ENCODE measurements at places on chromosomes 16 and 17.
A peak's percentile ranks its signal among the peaks of the same experiment; 100 is the strongest.

DNA sequence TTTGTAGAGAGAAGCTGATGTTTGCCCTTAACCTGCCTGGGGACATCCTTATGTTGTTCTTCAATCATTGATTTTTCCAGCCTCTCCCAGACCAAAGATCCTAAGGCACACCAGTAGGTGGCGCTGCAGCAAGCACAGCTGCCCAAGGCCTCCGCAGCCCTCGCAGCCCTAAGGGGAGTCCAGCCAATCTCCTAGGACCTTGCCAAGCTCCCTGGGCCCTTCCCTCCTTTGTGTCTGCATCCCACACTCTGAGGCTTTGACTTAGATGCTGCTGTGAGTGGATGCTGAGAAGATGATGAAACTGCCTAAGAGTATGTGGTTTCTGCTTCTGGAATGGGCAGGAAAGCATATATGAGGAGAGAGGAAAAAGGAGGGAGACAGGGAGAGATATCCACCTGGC is 47.1 kb downstream of the SPACA3 start:
- DNase-seq: no peak

- DNase-seq: peak; percentile 34
Observed at GRCh38 chr17:27968206-27968732, 74.2 kb upstream of the NLK start.

GRCh38 chr17:41907185-41907556 is 11.6 kb downstream of the ACLY start:
- no peak for DNase-seq

DNA sequence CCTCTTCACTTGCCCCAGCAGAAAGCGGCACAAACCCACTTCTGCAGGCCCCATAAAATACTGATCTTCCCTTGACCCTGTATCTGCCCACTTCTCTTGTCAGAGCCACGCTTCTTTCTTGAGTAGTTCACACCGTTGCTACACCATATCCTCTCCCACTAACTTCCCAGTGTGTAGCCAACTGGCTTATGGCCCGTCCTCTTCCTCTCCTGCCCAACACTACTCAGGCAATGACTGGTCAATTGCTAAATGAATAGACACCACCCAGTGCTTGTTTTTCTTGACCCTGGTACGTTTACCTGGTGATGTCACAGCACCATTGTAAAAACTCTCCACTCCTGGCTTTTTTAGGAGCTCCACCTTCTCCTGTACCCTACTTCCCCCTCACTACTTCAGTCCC is 86.9 kb downstream of the NDEL1 start:
- DNase-seq: no peak

DNA sequence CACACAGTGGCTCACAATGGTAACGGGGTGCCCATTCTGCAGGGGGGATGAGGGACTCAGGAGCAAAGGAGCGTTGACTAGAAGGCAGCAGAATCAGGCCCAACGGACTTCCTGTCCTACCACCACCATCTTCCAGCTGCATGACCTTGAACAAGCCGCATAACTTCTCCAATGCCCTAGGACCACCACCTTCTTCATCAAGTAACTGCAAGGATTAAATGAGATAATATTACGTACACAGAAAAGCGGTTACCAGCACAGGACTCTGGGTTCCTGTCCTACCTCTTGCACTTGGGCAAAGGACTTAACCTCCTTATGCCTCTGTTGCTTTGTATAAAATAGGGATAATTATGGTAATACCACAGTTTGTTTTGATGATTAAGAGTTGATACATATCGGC is 4.7 kb downstream of the ASPHD1 start:
- no peak for DNase-seq

DNA sequence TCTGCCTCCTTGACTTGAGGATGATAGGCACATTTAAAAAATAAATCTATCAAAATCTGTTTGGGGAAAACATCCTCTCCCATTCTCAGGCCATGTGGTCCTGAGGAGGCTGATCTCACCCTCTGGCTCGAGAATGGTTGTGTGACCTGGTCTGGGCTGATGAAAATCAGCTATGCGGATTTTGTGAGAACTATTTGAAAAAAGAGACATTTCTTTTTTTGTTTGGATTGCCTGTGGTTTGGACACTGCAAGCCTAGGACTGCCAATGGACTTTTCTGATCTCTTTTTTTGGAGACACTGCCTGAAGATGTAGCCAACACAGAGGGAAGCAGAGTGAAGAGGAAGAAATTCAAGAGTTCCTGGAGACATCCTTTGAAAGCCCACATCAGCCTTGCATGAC is 145.9 kb downstream of the HS3ST3B1 start:
- DNase-seq: no peak

DNA sequence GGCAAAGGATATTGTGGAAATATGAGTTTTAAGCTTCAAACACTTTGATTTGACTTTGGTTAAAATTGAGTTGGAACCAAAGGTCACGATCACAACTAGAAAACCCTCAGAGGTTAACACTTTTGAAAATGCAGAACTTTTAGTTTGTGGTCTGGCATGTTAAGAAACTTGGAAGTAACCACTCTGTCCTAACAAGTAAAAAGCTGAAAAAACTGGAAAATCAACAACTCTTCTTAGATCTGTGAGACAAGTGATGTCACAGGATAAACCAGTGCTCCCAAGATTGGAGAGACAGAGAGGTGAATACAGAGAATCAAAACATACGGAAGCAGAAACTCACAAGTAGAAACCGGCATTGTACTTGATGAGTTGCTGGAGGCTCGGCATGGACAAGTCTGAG is 17.4 kb downstream of the MFSD6L start:
- DNase-seq: no peak

DNA sequence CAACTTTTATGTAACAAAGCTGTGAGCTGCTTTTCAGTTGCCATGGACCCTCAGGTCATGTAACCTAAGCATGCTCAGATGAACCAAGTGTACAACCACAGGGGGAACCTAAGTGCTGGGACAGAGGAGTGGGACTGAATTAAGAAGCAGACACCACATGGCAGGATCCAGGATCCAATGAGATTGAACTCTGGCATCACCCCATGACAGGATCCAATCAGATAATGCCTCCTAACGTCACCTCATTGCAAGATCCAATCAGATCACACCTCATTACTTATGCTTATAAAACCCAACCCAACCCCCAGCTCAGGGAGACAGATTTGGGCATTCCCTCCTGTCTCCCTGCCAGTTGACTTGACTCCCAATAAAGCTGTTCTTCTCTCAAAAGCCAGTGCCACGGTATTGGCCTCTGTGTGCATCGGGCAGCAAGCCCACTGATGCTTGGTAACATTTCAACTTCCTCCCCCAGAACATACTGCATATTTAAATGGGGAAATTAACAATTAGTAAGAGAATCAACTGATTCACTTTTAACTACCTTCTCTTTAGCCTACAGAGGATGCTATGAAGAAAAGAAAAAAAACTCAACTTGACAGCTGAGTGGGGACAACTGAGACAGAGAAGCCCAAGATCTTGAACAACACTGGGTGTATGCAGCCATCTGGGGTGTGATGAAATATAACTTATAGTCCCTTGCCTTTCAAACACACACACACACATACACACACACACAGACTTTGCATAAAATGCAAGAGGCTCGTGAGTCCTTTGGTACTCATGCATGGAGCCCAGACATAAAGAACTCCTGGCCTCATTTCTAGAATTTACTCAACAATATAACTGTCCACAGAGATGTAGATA is 148.4 kb downstream of the SLC39A11 start:
- no peak for DNase-seq

- no peak for DNase-seq
Observed at GRCh38 chr16:15976929-15977637, 27.7 kb downstream of the ABCC1 start.

DNA sequence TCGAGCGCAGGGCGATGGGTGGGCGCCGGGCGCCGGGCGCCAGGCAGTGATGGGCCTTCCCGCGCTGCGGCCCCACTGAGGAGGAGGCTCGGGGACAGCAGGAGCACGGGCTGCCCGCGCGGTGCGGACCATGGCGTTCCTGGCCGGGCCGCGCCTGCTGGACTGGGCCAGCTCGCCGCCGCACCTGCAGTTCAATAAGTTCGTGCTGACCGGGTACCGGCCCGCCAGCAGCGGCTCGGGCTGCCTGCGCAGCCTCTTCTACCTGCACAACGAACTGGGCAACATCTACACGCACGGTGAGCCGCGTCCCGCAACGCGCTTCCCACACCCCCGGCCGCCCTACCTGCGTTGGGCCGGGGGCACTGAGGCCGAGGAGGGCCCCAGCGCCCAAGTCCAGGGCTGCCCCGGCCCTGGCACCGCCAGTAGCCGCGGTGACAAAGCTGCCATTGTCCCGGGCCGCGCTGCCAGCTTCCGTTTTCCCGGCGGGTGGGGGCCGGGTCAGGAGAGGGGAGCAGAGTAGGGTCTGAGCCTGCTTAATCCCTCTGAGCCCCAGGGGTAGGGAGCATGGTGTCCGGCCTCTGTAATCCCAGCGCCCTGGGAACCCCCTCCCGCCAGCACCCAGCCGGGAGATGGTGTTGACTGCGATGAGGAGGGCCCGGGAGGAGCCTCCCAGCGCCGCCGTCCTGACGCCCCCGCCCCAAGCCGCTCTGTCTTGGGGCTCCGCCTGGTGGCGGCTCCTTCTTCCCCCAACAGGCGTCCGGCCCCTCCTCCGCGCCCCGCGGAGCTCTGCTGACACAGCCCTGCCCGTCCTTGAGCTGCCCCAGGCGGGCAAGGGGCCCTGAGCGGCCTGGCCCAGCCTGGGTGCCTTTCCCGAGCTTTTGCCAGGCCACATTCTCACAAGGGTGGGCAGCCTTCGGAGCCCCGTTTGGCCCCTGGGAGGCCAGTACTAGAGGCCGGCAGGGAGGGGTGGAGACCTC is 685 bp downstream of the PAQR4 start:
- DNase-seq: peak; percentile 75

DNA sequence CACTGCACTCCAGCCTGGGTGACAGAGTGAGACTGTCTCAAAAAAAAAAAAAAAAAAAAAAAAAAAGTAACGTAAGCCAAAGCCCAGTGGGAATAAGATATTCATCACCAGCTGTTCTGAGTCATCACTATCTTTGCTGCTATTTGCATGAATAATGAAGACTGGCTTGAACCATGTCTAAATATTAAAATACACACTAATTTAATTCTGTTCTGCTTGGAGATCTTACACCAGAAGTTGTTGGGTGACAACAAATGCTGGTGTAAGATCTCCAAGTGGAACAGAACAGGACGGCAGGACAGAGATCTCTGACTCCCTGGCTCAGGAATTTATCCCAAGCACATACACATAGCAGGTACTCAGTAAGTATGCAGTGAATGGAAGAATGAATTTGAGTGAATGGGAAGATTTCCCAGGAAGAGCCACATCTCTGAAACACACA is 19.6 kb downstream of the DNAH17 start:
- no peak for DNase-seq

GRCh38 chr17:47866941-47867340 is 16.0 kb upstream of the SP6 start:
- no peak for DNase-seq

- no peak for DNase-seq
Observed at GRCh38 chr17:27664606-27664965, 33.6 kb downstream of the LGALS9 start.

DNA sequence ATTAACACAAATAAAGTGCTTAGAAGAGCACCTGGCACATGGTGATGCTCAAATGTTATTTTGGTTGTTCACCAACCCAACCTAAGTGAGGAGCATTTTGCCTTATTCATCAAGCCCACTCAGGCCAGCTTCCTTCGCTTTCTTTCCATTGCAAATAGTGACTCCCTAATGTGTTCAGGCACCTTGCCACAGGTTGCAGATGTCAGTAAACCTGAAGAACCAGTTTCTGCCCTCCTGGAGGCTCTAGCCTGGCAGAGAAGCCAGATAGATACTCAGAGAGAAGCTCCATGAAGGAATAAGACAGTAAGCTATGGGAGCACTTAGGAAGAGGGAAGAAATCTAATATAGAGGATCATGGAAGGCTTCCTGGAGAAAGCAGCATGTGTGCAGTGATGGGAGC is 23.9 kb downstream of the GPR139 start:
- no peak for DNase-seq

GRCh38 chr16:69927056-69927757 is 23.9 kb upstream of the CLEC18A start:
- no peak for DNase-seq

GRCh38 chr17:46044989-46045388 is 45.9 kb downstream of the STH start:
- DNase-seq: no peak

GRCh38 chr16:78645657-78646056 is 546.2 kb downstream of the WWOX start:
- DNase-seq: no peak

GRCh38 chr17:29618272-29619065 is 4.2 kb downstream of the CORO6 start:
- no peak for DNase-seq

DNA sequence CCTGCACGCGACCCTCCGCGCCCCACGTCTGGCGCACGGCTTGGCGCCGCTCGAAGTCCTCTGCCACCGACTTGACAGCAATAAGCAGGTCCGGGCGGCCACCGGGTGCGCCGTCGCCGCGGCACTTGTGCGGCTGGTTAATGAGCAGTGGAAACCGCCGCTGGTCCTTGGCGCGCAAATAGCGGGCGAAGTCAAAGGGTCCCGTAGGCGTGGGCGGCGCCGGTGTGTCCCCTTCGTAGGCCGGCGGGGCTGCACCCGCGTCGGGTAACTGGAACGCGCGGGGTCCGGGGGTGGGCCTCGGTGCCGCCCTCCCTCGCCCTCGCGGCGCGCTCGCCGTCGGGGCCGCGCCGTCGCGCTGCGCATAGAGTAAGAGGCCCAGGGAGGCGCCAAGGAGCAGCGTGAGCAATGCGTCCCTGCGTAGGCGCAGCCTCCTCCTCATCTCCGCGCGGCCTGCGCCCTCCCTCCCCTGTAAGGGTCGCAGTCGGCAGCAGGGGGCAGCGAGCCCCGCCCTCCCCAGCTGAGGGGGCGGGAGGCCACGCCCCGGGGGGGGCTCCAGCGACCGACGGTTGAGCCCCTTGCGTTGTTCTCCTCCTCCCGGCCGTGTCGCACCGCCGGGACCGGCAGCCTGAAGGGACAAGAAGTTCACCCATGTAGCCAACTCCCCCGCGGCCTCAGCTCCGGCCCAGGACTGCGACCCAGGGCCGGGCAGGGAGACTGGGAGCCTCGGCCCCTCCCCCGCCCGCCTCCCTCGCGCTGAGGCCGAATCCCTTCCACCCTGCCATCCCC is 558 bp downstream of the B3GNT9 start:
- DNase-seq: no peak

DNA sequence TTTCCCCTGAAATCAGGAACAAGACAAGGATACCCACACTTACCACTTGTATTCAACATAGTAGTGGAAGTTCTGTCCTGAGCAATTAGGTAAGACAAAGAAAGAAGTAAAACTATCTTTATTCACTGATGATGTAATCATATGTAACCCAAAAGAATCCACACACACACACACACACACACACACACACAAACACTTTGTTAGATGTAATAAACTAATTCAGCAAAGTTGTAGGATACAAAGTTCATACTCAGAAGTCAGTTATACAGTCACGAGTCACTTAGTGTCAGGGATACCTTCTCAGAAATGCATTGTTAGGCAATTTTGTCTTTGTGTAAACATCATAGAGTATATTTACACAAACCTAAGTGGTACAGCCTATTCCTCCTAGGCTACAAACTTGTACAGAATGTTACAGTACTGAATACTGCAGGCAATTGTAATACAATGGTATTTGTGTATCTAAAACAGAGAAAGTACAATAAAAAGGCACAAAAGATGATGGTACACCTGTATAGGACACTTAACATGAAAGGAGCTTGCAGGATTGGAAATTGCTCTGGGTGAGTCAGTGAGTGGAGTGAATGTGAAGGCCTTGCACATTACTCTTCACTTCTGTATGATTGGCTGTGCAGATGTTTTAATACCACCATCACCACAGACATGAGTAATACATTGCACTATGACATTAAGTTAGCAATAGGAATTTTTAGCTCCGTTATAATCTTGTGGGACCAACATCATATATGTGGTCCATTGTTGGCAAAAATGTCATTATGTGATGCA is 370.1 kb downstream of the ZFHX3 start:
- no peak for DNase-seq

- peak; percentile 23 for DNase-seq
Observed at GRCh38 chr17:36703860-36704266, 102.5 kb downstream of the MRM1 start.

All from anterior cingulate cortex (tissue), 58 donors.